ENCODE measurements at places on chromosomes 3 and 15. TPM values are rescaled to one million over a fixed set of nuclear protein-coding genes. Genes with fewer than 3 reads are reported as not detected.

- no peak for DNase-seq
Observed at GRCh38 chr15:99496302-99496629, 69.5 kb upstream of the MEF2A start.

GRCh38 chr3:168977716-168978374 is 685.7 kb downstream of the MECOM start:
- no peak for DNase-seq

PLA2G4D gene
- total RNA-seq: 15.0 TPM

MESP2 gene
- total RNA-seq: 1.1 TPM

All from suprapubic skin (tissue), 4 donors.